ENCODE measurements at places on chromosomes 4 and X.

GRCh38 chrX:17038277-17038676 lies 91.8 kb downstream of the REPS2 start:
- DNase-seq = no peak

DNA sequence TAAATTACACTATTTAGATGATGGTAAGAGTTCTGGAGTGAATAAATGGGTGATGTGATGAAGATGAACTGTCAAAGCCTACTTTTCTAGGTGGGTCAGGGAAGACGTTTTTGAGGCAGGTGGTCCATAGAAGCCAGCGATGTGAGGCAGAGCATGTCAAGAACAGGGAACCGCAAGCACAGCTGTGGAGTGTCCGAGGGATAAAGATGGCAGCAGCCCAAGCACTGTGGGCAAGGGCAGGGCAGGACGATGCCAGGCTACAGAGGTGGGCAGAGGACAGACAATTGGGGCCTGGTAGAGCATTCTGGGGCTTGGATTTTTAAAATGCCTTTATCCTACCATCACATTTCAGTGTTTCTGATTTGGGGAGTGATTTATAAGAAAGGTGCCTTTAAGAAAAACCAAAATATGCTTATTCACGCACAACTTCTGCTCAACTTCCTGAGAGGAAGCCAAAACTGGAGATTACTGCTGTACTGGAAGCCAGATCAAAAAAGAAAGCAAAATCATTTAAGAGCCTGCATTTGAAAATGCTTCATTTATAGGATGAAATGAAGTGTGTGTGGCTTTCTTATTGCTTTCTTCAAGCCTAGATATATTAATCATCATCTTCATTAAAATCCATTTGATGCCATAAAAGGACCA lies 119.0 kb upstream of the WDR17 start:
- DNase-seq = no peak

- DNase-seq = no peak
Measured at GRCh38 chr4:34731070-34731469, 1513.2 kb downstream of the ARAP2 start.

GRCh38 chr4:137129441-137129840 lies 402.9 kb downstream of the PCDH18 start:
- no peak for DNase-seq

GRCh38 chr4:2258091-2259035 lies 3.5 kb downstream of the MXD4 start:
- DNase-seq = no peak

DNA sequence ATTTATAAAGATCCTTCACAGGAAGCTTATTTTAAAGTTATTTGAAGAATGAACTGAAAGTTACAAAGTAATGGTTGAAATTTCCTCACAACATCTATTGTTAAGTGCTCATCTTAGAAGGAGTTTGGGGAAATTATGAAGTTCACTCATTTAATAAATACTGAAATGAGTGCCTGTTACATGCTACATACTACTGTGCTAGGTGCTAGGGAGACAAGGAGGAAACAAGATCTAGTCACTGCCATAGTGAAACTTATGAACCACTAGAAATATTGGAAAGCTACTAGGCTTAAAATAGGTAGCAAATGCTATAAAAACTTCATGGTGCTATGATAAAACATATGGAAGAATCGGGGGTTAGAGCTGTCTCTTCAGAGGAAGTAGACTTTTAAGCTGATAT lies 97.1 kb downstream of the JADE1 start:
- no peak for DNase-seq

GRCh38 chr4:113455061-113455460 lies 306.5 kb downstream of the CAMK2D start:
- DNase-seq = no peak

GRCh38 chr4:65791111-65791811 lies 121.0 kb upstream of the EPHA5 start:
- no peak for DNase-seq

DNA sequence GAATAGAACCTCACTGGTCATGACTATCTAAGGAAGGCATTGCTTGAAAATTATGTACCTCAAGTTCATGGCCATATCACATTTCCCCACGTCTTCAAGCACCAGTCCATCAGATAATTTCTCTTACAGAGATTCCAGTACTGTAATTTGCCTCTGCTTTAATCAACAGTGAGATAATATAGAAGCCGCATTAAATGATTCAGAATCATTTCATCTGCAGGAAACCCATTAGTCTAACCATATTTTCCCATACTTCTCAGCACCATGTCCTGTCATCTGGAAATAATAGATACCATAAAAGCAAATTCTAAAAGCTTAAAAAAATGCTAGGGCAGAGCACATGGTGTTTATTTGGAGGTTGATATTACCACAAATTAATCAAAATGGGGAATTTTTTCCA lies 310.3 kb upstream of the SLIT2 start:
- no peak for DNase-seq

DNA sequence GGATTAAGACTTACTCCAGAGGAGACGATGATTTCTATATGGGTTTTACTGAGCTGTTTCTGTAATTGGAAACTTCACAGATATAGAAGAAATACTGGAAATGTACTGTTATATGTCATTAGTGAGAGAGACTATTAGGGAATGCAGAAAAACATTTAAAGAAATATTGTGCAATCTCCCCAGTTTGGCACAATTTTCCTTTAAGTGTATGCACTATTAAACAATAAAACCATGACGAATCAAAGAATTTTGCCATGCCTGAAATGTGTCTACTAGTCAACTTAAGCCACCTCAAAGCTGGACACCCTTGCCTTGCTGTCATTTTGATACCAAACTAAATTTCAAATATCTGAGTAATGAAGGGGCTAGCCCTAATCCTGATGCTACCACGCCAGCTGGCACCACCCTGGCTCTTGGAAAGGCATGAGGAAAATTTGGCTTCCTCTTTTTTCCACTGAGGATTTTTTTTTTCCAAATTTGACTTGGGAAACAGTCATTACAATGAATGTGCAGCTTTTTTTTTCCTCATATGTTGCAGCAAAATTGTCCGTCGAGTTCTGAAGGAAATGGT lies 36.1 kb downstream of the MTTP start:
- DNase-seq = no peak

GRCh38 chr4:139535871-139536234 lies 20.2 kb downstream of the SETD7 start:
- no peak for DNase-seq

DNA sequence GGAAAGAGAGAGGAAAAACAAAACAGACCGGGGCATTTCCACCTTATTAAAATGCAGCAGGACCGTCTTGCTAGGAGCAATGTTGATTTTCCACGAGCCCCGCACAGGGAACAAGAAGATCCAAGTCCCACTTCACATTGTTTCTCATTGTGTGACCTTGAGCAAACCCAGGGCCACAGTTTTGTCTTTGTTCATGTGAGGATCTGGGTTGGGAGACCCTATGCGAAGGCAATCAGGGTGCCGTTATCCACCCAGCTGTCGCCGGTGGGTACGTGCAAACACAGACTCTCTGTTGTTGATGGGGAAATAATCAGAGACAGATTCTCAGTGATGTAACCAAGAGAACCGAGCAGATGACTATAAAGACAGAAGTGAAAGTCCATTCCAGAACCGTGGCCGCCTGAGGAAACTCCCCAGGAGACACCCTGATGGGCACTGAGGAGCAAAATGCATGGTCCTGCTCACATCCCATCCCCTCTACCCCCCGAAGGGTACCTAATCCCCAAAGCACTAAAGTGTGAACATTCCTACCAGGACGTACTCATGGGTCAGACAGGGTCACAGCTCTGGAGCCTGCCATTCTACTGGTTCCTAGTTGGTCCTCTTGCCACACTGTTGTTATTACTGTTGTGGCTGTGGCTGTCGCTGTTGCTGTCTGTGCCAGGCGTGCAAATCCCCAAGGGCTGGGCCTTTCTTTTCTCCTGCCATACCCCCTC lies 102.7 kb upstream of the RBPJ start:
- DNase-seq = no peak

- no peak for DNase-seq
Measured at GRCh38 chr4:123599920-123600810, 203.6 kb downstream of the SPRY1 start.

- no peak for DNase-seq
Measured at GRCh38 chr4:32748498-32748897, 2028.3 kb downstream of the PCDH7 start.

- DNase-seq = no peak
Measured at GRCh38 chrX:135484641-135485289, 35.7 kb upstream of the INTS6L start.

DNA sequence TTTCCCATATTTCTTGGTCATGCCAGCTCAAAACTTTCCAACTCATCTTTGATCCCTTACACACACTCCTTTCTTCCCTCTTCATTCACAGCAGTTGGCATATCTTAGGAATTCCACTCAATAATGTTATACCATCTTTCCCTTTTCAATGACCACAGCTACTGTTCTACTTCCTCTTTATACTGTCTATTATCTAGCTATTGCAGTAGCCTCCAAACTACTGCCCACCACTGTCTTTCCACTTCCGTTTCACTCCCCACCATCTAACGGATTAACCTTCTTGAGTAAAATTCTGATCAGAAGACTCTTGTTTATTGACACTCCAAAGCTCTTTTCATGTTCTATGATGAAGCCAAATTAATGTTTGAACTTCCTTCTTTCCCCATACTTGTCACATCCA lies 55.8 kb downstream of the ADAMTS3 start:
- no peak for DNase-seq

- DNase-seq = no peak
Measured at GRCh38 chrX:109654516-109655109, 29.6 kb upstream of the KCNE5 start.

DNA sequence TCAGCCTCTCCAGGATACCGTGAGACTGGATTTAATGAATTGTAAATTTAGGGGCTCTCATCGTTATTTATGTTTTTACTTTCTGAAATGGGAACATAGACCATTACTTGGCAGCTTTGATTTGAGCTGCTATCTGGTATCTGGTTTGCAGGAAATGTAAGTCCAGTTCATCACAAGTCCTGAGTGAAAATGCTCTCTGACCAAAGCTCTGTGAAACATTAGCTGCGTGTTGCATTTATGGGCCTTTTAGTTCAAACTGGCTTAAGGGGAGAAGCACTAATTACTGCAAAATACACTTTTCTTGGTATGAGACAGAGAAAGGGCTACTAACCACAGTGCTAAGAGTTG lies 420 bp downstream of the CC2D2A start:
- DNase-seq = no peak

Measured in NCI-H2171 (cell line).